NCI-H2029 (cell line): ENCODE measurements at places on chromosomes 12 and 14.

- DNase-seq: no peak
Observed at GRCh38 chr12:88644946-88645702, 64.9 kb upstream of the KITLG start.

GRCh38 chr12:24534622-24535021 lies 414.3 kb downstream of the BCAT1 start:
- no peak for DNase-seq

GRCh38 chr12:22406627-22407026 lies 72.1 kb upstream of the ST8SIA1 start:
- no peak for DNase-seq

DNA sequence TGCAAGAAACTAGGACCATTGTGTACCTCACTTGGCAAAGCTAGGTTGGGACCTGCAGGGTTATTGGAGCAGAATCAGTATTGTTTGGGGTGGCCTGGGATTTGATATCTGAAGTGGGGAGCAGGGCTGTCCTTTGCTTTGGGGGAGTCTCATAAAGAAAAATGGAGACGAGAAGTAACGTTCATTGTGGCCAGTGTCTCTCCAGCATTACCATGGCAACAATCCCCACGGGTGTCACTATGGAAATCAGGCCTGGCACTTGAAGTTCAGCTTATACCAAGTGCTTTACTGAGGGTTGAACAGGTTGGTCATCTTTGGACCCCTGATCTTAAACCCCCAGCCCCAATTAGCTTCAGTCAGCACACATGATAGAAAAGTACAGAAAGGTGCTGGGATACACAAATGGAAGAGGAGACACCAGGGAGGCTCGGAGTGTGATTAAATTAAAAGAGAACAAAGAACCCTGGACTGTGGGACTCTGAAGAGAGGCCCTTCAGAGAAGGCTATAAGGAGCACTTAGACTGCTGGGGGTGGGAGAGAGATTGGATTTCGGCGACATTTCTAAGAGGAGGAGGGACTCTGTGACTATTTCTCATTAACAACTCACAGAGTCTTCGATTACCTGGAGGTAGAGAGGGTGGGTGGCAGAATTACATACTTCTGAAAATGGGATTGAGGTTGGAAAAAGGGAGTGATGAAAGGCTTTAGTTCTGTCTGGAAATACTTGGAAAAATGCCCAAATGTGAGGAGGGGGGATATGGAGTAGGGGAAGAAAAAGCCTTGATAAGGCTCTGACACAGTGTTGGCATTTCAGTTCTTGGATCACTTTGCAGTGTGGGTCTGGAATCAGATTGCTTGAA lies 3.7 kb downstream of the KIF5A start:
- DNase-seq: no peak

GRCh38 chr14:33880330-33880729 lies 70.5 kb downstream of the EGLN3 start:
- no peak for DNase-seq

DNA sequence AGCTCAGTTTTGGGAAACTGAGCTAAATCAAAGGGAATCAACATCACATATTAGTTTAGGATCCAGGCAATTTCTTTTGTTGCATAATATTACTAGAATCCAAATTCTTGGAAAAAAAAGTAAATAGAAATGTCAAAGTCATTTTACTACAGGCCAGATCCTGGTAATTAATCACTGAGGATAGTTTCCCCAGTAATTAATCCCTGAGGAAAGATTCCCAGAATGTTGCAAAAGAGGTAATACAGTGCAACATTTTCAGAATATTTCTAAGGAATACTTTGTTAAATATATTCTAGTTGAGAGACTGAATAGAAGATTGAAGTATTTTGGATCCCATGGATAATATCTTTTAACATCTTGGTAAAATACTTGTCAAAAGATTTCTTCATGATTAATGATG lies 207.0 kb upstream of the GARIN2 start:
- DNase-seq: no peak

DNA sequence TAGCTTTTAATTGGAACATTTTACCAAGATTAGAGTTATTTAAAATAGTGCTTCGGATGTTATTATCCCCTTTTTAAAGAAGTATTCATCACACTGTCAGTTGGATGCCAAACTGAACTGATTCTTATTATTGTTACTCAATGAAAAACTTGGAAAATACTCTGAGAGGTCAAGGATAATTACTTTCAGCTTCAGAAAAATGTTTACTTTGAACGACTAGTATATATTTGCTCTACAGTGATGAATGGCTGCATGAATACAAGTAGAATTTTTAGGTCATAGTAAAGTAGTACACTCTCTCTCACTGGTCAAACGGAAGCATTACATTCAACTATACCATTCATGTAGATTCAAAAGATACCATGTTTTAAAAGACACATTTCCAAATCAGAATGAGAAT lies 269.2 kb downstream of the CCDC91 start:
- DNase-seq: no peak

DNA sequence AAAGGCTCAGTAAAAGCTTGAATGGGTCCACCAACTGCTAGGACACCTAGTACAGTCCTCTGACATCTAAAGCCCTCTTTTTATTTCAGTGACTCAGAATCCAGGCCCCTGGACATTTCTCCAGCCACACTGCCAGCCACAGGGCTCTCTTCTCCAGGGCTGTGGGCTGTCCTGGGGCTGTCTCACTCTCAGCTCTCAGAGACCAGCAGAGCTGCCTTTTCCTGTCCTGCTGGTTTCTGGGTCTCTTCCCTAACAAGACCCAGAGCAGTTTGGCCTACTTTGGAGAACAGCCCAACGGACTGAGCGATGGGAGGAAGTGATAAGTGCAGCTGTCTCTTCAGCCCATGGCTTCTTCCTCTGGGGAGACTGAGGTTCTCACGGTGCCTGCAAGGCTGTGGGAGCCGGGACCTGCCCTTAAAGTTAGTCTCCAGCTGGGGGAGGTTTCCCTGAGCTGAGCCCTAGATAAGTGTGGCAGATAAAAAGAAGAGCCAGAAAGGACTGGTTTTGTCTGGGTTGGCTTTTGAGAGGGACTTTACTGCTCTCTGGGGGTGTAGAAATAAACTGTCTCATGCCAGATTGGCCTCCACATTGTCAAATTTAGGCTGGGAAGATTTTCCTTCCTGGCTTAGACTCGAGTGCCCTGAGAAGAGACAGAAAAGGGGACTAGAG lies 979.8 kb downstream of the VRK1 start:
- no peak for DNase-seq
